B cell (primary cell): ENCODE measurements at places on chromosomes 7 and 10. TPM values are rescaled to one million over a fixed set of nuclear protein-coding genes. Genes with fewer than 3 reads are reported as not detected.

The RAMP3 gene
- polyA plus RNA-seq = not detected in 2 replicates

The CARD11 gene
- 125 and 135 TPM in 2 replicates for polyA plus RNA-seq

The NUP205 gene
- polyA plus RNA-seq = 31.4 and 36.3 TPM in 2 replicates

The RBAK gene
- 3.7 and 4.8 TPM in 2 replicates for polyA plus RNA-seq

The GSDME gene
- polyA plus RNA-seq = 3.0 and 7.0 TPM in 2 replicates

The ZNF716 gene
- polyA plus RNA-seq = not detected in 2 replicates

The HMX3 gene
- polyA plus RNA-seq = not detected in 2 replicates

The NKX1-2 gene
- polyA plus RNA-seq = not detected in 2 replicates

The FEZF1 gene
- polyA plus RNA-seq = not detected in 2 replicates

The STEAP1B gene
- polyA plus RNA-seq = 24.7 and 26.8 TPM in 2 replicates

The PDE6C gene
- not detected in 2 replicates for polyA plus RNA-seq

The ZNF479 gene
- not detected in 2 replicates for polyA plus RNA-seq

The UPK3B gene
- 1.2 and 2.8 TPM in 2 replicates for polyA plus RNA-seq

The PNLIPRP2 gene
- polyA plus RNA-seq = not detected in 2 replicates

The TMEM270 gene
- not detected in 2 replicates for polyA plus RNA-seq

The ZPBP gene
- polyA plus RNA-seq = 0.55 TPM in 1 of 2 replicates, not detected in the other

The SPDYE16 gene
- polyA plus RNA-seq = 0.22 and 0.34 TPM in 2 replicates

The CNPY1 gene
- not detected in 2 replicates for polyA plus RNA-seq

The VSTM4 gene
- polyA plus RNA-seq = not detected in 2 replicates

The CCL24 gene
- polyA plus RNA-seq = not detected in 2 replicates

The ADCY1 gene
- polyA plus RNA-seq = 0.04 and 0.12 TPM in 2 replicates

The DOCK1 gene
- polyA plus RNA-seq = not detected in 2 replicates

The MDFIC gene
- polyA plus RNA-seq = 17.2 and 19.6 TPM in 2 replicates

The DENND2A gene
- polyA plus RNA-seq = 0.03 and 0.31 TPM in 2 replicates

The NXPH1 gene
- not detected in 2 replicates for polyA plus RNA-seq

The ATP6V0A4 gene
- polyA plus RNA-seq = not detected in 2 replicates

The MET gene
- 0.03 TPM in 2 replicates for polyA plus RNA-seq

The OR2A42 gene
- 0.13 and 0.31 TPM in 2 replicates for polyA plus RNA-seq

The KIAA1549 gene
- polyA plus RNA-seq = under 0.01 and 0.03 TPM in 2 replicates

The GPAM gene
- polyA plus RNA-seq = 2.6 and 3.3 TPM in 2 replicates

The C10orf67 gene
- polyA plus RNA-seq = 0.06 TPM in 1 of 2 replicates, not detected in the other

The DKK1 gene
- 0.39 TPM in 1 of 2 replicates, not detected in the other for polyA plus RNA-seq

The MACC1 gene
- polyA plus RNA-seq = 0.92 and 1.1 TPM in 2 replicates
